Occipital lobe (tissue), 3 donors: ENCODE measurements at places on chromosomes 6 and 20.

DNA sequence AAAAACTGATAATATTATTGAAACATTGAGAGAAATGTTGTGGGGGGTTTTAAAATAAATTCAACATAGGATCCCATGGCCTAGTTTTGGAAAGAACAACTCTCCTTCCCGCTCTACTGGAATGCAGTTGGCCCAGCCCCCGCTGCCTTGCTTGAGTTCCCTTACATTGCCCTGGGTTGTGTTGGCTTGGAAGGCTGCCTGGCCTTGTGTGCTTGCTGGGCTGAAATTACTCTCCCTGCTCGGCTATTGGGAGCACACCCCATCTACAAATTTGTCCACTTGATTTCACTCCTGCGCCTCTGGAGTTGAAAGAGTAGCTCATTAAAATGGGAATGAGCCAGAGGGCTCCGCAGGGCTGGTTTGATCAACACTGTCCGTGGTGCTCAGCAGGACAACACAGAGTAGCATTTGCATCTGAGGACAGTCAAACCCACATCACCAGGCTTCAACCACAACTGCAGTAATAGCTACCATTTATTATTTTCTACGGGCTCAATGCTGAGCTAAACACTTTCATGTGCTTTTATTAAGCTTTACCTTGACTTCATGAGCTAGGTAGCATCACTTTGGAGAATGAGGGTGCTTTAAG lies 35.2 kb downstream of the DOK5 start:
- no peak for DNase-seq

GRCh38 chr6:165562421-165563090 lies 100.5 kb downstream of the PDE10A start:
- DNase-seq, result no peak

DNA sequence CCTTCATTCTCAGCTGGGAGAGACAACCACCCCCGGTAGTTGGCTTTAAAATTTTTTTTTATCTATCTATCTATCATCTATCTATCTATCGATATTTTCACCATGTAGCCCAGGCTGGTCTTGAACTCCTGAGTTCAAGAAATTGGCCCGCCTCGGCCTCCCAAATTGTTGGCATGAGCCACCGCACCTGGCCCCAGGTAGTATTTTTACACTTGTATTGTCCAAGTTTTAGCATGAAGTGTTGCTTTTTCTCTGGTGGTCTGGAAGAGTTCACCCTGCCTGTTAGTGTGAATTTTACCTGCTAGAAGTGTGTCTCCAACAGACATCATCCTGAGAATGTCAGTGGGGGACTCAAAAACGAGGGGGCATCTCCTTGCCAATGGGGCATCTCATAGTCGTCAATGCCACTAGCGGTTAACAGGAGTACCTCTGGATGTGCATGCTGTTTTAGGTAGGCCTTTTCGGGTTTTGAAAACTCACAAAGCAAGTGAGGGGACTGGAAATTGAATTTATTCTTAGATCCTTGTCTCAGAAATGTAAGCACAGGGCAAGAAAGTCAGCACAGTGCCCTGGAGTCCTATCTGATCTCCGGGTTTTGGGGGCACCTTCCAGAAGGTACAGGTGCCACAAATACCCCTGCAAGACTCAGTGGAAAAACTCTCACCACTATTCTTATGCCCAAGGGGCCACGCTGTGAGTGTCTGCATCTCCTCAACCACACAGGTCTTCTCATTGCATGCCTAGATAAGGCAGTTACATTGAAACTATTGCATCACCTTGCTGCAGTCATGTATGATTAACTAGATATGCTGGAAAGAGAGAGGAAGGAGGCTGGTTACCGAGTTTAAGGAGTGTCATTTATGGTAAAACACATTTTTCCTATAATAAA lies 37.1 kb downstream of the TNFAIP3 start:
- DNase-seq, result no peak

DNA sequence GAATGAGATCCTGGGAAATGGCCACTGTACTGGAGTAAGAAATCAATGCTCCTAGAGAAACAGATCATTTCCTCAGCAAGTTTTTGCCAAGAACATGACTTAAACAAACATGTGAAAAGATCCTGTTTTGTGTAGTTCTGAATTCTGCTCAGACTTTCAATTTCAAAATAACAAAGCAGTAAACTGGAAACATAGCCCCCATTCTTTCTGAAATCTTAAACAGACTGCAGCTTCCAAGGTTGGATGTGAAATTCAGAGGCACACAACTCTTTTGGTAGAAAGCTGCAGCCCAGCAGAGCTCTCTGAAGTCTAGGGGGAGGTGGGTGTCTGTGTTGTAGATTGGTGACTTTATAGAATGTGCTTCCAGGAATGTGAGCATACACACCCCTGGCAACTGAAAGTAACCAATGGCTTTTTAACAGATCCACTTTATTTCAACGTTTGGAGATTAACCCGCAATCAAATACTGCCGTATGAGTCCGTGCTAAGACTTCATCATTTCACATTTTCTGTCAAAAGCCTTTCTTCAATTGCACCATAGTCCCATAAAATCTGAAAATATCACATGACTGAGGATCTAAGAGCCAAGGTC lies 86.4 kb downstream of the ATXN1 start:
- no peak for DNase-seq

DNA sequence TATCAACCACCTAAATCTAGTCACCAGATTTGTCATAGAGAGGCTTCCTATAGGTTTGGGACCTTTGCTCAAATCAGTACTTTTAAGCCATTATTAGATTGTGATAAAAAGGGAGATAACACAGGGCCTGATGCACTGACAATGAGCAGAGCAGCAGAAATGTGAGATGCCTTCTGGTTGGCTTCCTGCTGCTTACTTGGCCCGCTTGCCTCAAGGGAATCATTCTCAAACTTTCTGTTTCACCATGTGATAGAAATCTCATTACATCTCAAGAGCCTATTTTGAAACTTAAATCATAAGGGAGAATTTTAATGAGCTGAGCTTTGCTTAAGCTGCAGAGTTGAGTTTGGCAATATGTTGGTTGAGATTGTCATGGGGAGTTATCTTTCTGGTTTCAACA lies 606.0 kb downstream of the DHX35 start:
- no peak for DNase-seq

GRCh38 chr6:137165375-137166246 lies 7.8 kb downstream of the IL22RA2 start:
- no peak for DNase-seq

DNA sequence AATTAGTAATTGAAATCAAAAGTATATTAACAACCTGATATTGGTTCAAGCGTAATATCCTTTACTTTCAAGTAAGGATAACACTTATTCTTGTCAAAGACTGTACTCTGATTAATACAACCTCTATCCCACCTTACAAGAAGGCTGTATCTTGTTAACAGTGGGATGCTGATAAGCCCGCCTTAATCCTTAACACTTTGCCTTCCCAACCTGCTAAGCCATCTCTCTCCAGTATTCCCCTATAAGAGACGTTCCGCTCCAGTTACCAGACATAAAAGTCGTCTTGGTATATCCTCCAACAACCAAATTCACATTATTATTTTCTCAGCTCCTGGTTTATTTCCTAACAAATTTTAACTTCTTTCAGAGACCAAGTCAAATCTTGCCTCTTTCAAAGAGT lies 2.0 kb downstream of the BTBD9 start:
- no peak for DNase-seq

- no peak for DNase-seq
Measured at GRCh38 chr6:26329763-26330511, 35.1 kb upstream of the BTN3A2 start.

GRCh38 chr6:52303178-52303577 lies 18.6 kb upstream of the MCM3 start:
- DNase-seq, result no peak

GRCh38 chr20:15122613-15123012 lies 785.2 kb upstream of the FLRT3 start:
- DNase-seq, result no peak

DNA sequence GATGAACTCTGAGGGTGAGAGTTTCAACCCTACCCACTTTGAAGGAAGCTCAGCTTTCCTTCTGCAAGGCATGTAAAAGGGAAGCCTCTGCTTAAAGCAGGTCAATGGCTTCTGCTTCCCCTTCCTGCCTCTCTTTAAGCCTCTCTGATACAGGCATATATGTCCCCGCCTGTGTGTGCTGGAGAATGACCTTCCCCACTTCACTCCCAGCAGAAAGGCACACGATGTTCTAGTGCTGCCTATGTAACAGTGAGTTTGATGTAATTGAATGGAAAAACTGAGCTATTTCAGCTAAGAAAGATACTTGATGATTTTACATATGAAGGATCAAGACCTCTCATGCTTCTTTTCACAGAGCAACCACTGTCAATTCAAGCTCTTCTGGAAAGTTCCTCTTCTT lies 632.2 kb downstream of the HACE1 start:
- no peak for DNase-seq

DNA sequence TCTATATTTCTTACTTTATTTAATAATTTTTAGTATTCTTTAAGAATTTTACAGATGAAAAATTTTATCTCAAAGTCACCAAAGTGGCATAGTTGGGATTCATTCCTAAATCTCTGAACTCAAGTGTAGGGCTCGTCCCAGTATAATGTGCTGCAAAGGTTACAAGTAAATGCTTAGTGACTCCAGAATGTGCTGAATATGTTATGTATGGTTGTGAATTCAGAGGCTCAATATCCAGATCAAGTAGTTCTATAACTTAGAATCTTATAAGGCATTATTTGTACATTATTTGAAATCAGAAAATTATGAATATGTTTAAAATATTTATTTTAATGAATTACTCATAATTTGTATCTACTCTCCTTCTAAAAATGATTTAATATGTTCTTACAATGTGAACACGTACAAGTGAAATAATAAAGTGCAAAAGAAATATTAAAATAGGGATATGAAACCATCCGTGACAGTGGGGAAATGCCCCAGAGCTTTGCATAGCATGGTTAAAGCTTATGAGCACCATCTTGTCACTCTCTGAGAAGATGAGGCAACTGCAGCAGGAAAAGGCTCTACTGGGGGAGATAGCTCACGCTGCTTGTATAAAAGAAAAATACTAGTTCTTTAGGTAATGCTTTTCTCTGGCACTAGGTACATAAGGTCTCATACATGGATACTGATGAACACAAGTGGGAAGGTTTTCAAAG lies 259.0 kb downstream of the FOXC1 start:
- no peak for DNase-seq
